ENCODE measurements at places on chromosomes 2 and 18. TPM values are rescaled to one million over a fixed set of nuclear protein-coding genes. Genes with fewer than 3 reads are reported as not detected.

SFT2D3 gene
- total RNA-seq = 5.6 TPM

CXCR1 gene
- 2.1 TPM for total RNA-seq

KIF5C gene
- 2.3 TPM for total RNA-seq

MARCO gene
- total RNA-seq = 1.7 TPM

GRCh38 chr2:43622931-43623451, 14.1 kb upstream of the PLEKHH2 start:
- no peak for DNase-seq

GRCh38 chr2:234454433-234454832, 42.4 kb downstream of the ARL4C start:
- no peak for DNase-seq

- no peak for DNase-seq
These were observed 83.2 kb downstream of the RDH14 start for GRCh38 chr2:18477293-18477692.

DNA sequence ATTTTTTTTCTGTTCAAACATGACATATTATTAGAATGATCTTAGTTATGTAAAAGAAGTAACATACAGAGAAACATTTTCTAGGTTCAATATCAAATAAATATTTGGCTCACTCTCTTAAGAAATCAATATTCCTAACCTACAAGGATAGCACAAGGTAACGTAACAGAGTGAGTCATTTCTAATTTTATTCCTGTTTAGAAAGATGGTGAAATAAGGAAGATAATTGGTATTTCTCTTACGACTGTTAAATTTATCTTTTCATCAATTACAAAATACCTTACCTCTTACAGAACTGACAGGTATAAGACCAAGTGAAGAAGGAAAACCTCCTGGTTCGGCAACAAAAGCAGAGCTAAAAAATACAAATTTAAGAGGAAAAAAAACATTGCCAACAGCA, 45.1 kb downstream of the PRELID3A start:
- no peak for DNase-seq

DNA sequence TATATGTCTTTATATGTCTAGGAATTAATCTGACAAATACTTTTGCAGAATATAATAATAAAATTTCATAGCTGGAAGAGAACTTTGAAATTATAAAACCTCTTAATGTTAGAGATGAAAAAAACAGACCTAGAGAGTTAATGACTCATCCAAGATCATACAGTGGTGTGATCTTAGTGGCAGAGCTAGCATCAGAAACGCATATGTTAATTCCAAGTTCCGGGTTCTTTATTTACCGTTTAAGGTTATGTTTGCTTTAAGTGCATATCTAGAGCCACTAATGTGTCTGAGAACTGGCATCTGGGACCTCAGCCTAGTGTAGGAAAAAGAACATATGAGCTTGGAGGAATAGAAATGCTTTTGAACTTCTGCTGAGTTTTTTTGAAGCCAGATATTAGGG, 24.3 kb downstream of the CERS6 start:
- no peak for DNase-seq

- no peak for DNase-seq
These were observed at the start of gene C2orf80 for GRCh38 chr2:208189810-208190503. C2orf80 (minus strand) TSS chr2:208190030; CDS start chr2:208186986, 3,044 bp downstream.

- DNase-seq = no peak
These were observed 7.3 kb downstream of the IL37 start for GRCh38 chr2:112918256-112918655.

- DNase-seq = no peak
These were observed 256.3 kb upstream of the LINC00305 start for GRCh38 chr18:64405161-64405560.

DNA sequence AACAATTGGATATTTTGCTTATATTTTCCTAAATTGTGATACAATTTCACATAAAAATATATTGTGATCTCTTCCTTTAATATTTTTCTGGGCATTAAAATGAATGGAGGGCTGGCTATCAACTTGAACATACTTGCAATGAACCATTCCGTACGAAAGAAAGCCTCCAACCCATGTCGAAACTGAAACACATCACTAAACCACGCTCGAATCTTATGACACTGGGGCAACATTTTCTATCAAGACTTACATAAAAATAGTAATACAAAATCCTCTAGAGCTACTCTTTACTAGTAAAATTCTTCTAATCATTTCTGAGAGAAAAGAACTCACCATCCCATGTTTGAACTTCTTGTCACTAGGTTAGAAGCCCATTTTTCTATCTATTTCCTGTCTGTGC, 132.8 kb upstream of the DOK6 start:
- DNase-seq = no peak

DNA sequence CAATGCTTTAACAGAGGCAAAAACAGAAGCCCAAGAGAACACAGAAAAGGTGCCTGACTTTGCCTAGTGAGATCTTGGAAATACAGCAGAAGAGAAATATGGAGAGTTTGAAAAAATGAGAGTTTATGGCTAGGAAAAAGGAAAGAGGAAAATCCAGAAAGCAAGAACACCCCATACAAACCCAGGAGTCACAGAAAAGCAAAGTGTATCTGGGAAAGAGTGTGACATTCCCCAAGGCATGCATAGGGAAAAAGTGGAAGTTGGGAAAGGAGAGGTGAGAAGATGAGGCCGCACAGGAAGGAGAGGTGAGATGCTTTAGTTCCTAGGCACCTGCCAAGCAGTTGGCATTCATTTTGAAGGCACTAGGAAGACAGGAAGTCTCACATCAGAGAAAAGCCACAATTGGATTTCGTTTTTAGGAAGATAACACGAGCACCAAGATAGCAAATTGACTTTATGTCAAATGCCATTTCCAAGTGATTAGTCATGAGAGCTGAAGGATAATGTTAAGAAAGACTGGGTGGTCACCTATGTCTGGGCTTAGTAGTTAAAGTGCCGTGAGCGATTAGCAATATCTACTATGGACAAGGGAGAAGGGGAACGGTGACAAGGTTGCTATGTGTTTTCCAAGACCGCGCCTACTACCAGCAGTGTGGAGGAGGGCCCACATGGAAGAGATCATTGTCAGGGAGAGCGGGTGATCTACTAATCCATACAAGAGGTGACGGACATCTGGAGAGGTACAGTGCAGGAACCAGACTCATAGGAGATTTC, 224.1 kb upstream of the PARD3B start:
- DNase-seq = no peak

- DNase-seq = no peak
These were observed 47.6 kb upstream of the HAAO start for GRCh38 chr2:42839809-42840501.

DNA sequence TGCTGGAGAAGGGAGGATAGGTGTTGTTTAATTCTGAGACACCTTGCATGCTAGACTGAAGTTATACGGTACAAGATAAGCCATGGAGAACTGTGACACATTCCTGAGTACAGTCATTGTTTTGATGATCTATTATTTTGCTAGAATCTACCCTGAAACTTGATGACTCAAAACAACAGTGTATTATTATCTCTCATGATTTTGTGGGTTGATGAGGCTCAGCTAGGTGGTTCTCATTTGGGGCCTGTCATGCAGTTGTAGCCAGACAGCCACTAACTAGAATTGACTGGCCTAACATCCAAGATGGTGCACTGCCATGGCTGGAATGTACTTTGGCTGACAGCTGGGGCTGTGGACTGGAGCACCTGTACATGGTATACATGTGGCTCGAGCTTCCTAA, 5.4 kb upstream of the IL1R1 start:
- no peak for DNase-seq

- DNase-seq = no peak
These were observed 5.6 kb upstream of the PSMD1 start for GRCh38 chr2:231051116-231051515.

DNA sequence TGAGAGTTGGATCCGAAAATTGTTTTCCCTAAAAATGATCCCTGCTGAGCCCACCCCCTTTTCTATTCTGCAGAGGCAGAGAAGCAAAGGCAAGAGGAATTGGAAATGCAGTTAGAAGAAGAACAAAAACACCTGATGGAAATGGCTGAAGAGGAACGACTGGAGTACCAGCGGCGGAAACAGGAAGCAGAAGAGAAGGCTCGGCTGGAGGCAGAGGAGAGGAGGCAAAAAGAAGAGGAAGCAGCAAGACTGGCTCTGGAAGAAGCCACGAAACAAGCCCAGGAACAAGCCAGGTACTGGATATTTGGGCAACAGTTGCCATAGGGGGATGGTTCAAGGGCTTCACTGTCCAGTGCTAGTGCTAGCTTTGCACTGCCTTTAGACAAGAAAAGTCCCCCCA, 41.7 kb downstream of the SUMO1 start:
- no peak for DNase-seq

DNA sequence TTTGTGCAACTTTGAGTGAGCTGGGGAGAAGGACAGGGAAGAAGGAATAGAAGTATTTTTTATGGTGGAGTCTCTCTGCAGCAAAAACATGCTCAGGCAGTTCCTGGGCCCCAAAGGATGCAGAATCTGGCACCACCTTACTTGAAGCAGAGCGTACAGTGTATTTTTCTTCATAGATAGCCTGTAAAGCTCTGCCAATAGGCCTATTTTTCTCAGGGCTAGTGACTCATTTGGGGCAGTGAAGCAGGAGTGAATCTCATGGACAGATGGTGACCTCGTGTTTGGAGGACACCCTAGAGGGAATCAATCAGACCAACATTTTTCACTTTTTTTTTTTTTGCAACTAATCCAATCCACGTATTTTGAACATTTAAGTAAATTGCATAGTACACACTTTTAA, 268.1 kb upstream of the CXCR4 start:
- no peak for DNase-seq

DNA sequence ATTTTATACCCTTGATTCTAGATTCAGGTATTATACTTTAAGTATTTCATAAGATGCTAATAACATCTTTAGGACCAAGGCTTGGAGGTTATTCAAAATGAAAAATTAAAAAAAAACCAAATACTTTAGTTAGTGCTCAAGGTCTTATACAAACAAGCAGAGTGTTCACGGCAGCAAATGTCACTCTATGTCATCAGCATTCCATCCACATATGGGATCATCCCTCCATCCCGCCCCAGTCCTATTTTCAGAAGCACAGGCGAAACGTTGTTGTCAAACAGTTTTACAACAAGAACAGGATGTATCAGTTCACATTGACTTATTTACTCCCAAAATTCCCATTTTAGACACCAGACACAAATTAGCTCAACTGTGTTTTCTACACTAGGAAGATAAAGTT, 83.7 kb downstream of the DSEL start:
- DNase-seq = no peak

GRCh38 chr2:65678779-65679391, 246.5 kb upstream of the SPRED2 start:
- DNase-seq = no peak

DNA sequence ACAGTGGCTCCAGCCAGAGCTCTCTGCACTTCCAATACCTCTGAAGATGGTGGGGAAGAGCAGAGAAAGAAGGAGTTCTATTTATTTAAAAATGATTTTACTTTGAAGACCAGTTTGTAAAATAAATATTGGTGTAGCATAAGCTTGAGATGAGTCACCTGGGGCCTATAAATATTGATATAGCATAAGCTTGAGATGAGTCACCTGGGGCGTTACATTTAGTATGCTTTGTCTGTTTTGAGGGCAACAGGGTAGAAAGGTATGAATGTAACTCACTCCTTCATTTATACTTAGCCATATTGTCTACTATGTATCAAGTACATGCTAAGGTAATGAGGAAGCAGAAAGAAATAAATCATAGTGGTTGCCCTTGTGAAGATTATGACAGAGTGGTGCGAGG, 7.7 kb upstream of the SULT1C4 start:
- DNase-seq = no peak

DNA sequence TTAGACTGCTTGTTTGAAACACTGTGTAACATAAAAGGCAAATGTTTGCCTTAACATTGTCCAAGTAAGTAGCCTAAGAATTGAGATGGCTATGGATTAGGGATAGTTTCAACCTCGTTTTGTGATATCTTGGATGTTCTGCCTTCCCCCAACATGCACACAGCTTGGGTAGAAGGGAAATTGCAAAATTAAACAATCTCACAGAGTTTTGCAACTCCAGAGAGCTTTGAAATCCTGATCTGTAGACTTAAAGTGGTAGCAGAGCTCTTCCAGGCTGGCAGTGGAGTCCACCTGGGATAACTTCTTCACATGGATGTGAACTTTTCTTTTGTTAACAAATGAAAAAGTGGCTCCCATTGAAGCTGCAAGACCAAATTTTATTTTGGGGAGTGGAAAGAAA, 59.6 kb downstream of the CHRNA1 start:
- no peak for DNase-seq

GRCh38 chr2:122150524-122151280, 395.3 kb downstream of the TSN start:
- DNase-seq = no peak

GRCh38 chr18:12092398-12093229, 1.0 kb upstream of the ANKRD62 start:
- no peak for DNase-seq

DNA sequence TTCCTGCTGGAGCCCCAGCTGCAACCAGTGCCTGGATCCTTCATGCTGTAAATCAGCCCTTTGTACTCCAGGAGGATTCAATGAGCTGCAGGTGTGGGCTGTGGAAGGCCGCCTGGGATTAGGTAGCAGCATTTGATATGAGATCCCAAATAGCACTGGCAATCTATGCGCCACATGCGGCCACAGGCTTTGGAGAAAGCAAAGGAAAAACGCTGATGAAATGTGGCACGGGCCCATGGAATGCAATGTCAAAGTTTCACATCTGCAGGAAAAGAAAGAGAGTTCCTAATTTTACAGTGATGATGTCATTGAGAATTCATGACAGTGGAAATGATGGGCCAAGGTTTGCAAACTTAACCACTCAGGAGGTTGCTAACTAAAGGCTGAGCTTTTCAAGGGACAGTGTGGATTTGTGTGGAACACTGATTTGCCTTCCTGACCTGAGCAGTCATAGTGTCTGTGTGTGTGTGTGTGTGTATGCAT, 216.4 kb upstream of the OSR1 start:
- peak; percentile 97 for DNase-seq

DNA sequence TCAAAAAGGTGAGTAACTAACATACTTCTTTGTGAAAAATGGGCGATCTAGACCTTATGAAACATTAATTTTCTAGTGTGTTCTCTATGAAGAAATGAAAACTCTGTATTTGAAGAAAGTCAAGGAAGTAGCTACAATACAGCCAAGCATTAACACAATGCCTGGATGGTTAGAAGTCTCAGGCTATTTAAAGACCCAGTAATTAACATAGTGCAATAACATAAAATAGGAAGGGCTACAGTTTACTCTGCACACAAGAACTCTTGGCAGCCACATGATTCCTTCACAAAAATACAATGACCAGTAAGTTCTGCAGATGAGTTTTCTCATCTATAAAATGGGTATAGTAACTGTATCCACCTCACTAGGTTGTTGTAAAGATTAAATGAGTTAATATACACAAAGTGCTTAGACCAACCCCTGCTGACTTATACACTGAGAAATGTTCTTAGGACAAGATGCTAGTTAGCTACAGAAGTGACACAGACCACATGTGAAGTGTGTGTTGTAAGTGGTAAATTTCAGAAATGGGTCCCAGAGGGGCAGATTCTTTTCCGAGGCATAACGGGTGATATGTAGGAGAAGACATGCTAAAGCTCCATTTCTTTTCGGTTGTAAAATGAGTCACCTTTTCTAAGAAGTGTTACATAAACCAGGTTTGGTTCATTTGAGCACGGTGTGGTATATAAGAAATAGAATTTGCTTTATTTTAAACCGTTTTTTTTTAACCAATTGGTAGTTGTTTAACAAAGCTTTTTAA, 61.8 kb downstream of the CXCR4 start:
- no peak for DNase-seq
